Inflammatory macrophage (primary cell): ENCODE measurements at places on chromosomes 4 and X.

- DNase-seq = no peak
Observed at GRCh38 chrX:104565791-104566680, at the start of gene IL1RAPL2. TSS of gene IL1RAPL2 (plus strand) at chrX:104566199.

DNA sequence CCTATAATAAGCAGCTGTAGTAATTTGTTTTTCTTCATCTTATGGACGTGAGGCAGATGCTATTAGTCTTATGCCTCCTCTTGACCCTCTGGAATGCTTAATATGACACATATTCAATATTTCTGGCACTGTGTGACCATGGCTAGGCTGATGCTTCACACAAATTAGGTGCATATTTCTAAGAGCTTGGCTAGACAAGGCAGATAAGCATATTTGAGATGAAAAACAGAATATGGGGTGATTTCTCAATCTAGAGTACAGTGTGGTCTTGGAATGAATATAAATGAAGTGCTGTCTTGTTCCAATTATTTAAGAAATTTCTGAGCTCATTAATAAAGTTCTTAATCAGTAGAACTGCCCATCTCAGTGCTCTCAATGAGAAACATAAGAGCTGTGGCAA is 156.2 kb downstream of the NPNT start:
- DNase-seq = no peak

GRCh38 chr4:98430708-98431403 is 169.7 kb downstream of the RAP1GDS1 start:
- no peak for DNase-seq

- DNase-seq = no peak
Observed at GRCh38 chr4:112098841-112099530, 46.3 kb upstream of the FAM241A start.

DNA sequence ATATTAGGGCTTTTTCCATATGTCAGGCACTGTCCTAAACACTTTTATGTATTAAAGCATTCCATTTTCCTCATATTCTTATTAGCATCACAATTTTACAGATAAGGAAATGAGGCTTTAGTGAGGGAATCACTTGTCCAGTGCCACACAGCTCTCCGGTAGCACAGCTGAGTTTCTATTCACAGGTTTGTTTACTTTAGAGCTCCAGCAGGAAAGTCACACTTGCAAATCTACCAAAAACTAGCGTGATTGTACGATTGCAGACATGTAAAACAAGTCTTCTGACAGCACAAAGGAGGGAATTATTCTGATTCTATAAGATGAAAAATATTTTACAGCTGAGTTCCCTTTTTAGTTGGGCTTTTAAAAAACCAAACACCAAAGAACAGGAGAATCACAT is 472.1 kb downstream of the TMA16 start:
- DNase-seq = no peak

- no peak for DNase-seq
Observed at GRCh38 chr4:8844976-8845690, 26.5 kb downstream of the HMX1 start.

DNA sequence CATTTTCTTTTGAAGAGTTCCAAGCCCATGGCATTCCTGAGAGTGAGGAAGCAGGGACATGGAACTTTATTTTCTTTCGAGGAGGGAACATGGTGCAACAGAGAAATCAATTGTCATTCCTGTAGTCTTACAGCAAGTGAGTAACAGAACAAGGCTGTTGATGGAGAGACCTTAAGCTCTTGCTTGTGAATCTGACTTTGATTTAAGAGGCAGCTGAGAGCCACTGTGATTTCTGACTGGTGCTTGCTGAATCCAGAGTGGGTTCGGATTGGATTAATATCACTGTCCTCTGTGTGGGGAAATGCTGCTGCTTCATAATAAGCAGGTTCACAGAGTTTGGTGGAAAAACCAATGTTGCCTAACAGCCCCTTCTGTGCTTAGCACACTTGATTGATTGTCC is 4.7 kb upstream of the ATP1B4 start:
- DNase-seq = no peak

GRCh38 chrX:31423609-31424189 is 351.9 kb upstream of the FTHL17 start:
- DNase-seq = peak; percentile 2

GRCh38 chr4:140256941-140257340 is 103.0 kb upstream of the MAML3 start:
- DNase-seq = no peak

- peak; percentile 98 for DNase-seq
Observed at GRCh38 chr4:38621028-38621684, 42.8 kb upstream of the KLF3 start.

- DNase-seq = no peak
Observed at GRCh38 chr4:7908668-7909067, 31.0 kb downstream of the AFAP1 start.

- no peak for DNase-seq
Observed at GRCh38 chr4:68948044-68948743, 3.4 kb downstream of the UGT2A3 start.

GRCh38 chr4:109472343-109472761 is 38.7 kb downstream of the SEC24B start:
- DNase-seq = no peak

- DNase-seq = no peak
Observed at GRCh38 chr4:1522606-1523005, 116.4 kb upstream of the NKX1-1 start.

DNA sequence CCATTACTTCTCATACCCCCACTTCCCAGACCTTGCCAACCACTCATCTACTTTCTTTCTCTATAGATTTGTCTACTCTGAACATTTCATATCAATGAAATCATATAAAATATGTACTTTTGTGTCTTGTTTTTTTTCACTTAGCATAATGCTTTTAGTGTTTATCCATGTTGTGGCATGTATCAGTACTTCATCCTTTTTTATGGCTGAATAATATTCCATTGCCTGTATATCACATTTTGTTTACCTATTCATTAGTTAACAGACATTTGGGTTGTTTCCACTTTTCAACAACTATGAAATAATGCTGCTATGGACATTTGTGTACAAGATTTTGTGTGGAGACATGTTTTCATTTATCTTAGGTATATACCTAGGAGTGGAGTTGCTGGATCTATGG is 324.1 kb downstream of the OPHN1 start:
- DNase-seq = no peak

DNA sequence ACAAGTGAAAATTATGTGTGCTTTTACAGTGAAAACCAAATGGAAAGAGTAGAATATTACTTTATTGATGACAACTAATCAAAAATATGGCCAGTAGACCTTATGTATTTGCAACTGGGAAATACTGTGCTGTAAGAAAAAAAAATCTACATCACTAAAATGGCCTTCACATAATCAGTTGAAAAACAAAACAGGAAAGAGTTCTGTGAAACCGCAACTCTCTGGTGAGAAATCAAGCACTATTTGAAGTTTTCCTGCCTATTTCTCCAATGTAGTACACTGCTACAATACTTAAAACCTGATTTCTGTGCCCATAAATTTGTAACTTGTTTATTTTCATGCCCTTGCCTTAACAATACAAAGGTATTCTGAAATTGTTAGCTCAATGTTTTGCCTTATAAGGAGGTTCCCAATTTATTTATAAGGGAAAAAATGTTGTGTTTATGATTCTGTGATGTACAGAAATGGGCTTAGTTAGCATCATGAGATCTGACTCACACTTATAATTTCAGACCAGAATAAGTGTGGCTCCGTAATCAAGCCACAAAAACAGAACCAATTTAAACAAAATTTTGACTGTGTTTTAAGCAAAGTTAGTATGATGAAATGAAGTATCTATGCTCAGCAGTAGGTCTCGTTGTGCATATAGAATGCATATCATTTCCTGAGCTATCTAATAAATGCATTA is 147.1 kb downstream of the FAT4 start:
- DNase-seq = no peak

- no peak for DNase-seq
Observed at GRCh38 chr4:6275898-6276806, 6.5 kb downstream of the WFS1 start.

- DNase-seq = no peak
Observed at GRCh38 chrX:100926453-100926852, 2.3 kb downstream of the XKRX start.

- DNase-seq = no peak
Observed at GRCh38 chr4:24720979-24721378, 74.4 kb upstream of the SOD3 start.

DNA sequence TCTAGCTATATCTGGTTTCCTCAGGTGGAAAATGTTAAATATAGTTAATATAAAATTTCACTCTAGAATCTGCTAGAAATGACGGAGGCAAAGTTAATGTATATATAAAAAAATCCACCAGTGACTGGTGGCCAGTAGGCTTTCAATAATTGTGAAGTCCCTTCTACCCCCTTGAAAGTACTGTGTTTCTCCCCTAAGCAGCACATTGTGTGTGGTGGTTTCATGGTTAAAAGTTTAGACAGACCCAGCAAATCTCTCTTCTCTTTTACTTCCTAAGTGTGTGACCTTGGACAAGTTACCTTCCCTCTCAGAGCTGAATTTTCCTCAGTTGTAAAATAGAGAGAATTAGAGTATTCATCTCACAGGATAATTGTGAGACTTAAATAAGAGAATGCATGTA is 600 bp upstream of the HEPH start:
- DNase-seq = no peak
